ENCODE measurements at places on chromosomes 2 and 18.

DNA sequence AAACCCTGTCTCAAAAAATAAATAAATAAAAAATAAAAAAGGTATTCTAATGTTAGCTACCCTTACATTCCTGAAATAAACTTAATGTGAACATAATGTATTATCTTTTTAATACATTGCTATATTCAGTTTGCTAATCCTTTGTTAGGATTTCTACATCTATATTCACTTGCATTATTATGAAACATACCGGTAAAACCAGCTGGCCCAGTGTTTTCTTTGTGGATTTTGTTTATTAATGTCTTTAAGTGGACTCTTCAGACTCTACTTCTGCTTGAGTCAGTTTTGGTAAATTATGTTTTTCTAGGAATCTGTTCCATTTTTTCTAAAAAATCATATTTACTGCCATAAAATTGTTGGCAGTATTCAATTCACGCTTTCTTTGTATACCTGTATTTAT is 34.5 kb downstream of the PTPN2 start:
- no peak for DNase-seq

DNA sequence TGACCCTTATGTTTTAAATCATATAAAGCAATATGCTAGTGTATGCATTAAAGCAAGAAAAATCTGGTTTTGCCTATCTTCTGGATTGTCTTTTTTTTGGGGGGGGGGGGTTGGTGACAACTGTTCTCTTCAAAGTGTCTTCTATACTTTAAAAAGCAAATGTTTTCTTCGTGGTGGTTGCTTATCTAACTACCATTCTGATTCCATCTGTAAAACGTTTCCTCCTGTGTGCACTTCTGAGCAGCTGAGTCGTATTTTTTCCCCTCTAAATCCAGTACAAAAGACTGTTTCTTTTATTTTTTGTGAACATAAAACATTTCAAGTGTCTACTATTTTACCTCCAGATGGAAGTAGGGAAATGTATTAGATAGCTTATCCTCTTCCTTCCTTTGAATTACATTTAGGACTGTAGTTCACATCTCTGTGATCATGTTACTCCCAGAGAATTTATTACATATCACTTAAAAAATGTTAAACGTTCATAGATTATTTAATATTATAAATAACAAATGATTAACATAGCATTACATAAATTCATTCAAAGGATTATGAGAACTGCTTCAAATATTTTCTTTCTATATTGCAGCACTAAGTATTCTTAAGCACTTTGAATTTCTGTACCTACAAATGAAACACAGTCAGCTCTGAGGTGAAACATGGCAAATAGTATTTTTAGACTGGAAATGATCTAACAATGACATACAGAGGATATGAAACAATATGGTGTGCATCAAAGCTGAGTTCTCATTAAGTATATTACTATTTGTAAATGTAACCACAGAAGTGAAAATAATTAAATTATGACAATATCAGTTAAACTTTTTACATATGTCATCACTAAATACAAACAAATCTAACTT is 56.4 kb downstream of the SCN3A start:
- no peak for DNase-seq

- DNase-seq, result peak; percentile 52
These were observed 66.0 kb downstream of the TTC32 start for GRCh38 chr2:19835781-19836281.

DNA sequence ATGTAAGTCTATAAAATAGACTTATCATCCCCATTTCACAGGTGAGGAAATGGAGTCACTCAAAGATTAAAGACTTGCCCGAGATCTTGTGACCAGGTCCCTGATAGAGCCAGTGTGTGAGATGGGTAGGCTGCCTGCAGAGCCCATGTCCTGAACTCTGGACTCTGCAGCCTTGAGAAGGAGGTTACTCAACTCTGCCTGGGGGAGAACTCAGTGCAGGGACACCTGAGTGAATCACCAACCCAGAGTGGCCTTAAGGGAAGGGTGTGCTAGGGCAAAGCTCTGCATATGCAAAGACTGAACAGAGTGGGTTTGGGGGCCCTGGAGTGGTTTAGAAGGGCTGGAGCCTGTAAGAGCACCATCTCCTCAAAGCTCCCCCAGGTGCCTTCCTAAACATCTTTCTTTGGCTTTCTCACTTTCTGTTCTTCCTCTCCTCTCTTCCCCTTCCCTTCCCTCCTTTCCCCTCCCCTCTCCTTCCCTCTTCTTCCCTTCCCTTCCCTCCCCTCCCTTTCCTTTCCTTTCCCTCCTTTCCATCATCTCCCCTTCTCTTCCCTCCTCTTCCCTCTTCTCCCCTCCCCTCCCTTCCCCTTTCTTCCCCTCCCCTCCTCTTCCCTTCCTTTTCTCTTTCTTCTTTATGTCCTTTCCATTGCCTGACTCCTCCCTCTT is 67.6 kb downstream of the CELF4 start:
- no peak for DNase-seq

DNA sequence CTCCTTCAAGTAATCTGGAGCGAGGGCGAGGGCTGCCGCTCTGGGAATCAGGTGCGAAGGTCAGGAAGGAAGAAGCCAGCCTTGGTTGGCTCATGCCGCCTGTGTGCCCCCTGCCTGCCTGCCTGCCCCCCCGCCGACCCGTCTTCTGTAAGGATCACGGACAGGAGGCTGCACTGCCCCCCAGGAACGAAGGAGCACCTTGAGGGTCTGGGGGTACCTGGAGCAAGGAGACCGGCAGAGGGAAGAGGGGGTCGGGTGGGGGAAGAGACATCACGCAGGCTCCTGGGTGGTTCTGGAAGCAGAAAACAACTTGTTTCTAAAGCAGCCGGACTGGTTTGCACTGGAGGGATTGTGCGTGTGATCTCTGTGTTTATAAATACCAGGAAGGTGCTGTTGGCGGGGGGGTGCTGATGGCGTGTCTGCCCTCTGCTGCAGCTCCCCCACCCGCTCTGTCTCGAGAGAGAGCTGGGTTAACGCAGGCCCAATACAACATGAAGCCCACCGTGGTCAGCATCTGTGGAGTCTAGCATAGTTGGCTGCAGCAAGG is 1.7 kb downstream of the FOSL2 start:
- DNase-seq, result peak; percentile 47

GRCh38 chr2:51667679-51668078 is 635.7 kb upstream of the NRXN1 start:
- no peak for DNase-seq

DNA sequence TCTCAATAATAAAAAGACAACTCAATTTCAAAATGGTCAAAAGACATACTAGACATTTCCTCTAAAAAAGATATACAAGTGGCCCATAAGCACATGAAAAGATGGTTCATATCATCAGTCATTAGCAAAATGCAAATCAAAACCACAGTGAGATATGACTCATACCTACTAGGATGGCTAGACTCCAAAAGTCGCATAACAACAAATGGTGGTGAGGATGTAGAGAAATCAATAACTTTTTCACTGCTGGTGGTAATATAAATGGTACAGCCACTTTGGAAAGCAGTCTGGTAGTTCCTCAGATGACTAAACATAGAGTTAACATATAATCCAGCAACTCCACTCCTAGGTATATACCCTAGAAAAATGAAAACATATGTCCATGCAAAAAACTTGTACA is 242.3 kb upstream of the NOL4 start:
- DNase-seq, result peak; percentile 53

DNA sequence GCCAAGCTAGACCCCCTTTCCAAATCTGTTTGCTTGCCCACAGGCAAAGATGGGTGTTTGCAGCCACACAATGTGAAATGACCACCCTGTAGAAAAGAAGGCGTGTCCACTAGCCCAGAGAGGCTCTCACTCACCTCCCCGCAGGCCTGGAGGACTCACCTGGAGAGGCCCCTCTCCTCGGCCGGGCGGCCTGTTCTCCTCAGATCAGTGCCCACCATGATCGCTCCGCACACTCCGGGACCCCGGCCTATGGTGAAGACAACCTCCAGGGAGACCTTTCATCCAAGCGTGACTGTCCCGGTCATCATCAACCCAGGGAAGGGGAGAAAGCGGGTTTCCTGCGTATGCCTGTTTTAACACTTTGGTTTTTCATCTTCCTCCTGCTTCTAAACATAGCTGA is 328.7 kb upstream of the SALL3 start:
- DNase-seq, result no peak

DNA sequence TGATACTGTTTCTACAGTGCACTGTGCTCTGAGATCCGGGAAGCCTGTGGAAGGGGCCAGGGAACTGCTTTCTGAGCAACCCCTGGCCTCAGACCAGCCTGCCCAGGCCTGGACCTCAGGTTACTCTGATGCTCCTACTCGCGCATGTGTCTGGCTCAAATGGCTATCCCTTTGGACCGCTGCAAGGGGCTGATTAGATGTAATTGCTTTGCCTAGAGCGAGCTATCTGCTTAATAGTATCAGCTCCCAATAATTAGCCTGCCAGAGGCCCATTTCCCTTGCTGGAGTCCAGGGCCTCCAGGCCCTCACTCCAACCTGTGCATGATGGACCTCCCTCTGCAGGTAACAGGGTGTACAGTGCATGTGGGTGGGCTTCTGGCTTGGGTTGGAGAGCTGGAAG is 7.2 kb upstream of the KCNK3 start:
- no peak for DNase-seq

GRCh38 chr2:96537066-96537733 is 648 bp downstream of the ARID5A start:
- DNase-seq, result peak; percentile 30

DNA sequence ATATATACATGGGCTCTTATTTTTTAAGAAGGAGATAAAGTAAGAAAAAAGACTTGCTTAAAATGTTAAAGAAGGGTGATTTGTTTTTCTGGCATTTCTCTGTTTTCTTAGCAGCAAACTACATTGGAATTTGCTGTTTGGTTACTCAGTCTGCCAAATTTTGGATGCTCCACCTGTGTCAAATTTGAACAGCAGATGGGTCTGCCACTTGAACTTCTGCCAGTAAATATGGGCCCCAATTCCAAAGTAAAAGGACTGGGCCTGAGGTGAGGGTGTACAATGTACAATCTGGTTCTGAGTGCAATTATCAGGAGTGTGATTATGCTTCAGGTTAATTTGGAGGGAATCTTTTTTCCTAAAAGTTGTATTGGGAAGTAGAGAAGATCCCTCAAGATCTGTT is 794.5 kb downstream of the DSC3 start:
- no peak for DNase-seq

- DNase-seq, result no peak
These were observed 25.4 kb downstream of the FAM98A start for GRCh38 chr2:33573657-33574056.

DNA sequence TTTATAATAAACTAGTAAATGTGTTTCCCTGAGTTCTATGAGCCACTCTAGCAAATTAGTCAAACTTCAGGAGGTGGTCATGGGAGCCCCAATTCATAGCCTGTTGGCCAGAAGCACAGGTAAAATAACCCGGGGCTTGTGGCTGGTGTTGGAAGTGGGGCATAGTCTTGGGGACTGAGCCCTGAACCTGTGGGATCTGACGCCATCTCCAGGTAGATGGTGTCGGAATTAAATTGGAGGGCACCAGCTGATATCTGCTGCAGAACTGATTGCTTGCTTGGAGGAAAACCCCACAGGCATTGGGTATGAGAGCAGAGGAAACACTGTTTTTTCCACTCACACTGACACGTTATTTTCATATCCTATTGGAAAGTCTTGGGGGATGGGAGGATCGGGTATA is 14.1 kb downstream of the NMS start:
- no peak for DNase-seq

DNA sequence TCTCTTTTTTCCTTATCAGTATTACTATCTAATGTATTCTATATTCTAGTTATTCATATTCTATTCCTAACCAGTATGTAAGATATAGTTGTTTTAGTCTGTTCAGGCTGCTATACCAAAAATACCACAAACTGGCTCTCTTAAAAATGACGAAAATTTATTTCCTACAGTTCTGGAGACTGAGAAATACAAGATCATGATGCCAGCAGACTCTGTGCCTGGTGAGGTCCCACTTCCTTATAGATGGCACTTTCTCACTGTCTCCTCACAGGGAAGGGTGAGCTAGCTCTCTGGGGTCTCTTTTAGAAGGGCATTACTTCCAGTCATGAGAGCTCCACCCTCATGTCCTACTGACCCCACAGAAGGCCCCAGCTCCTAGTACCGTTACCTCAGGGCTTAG is 4.8 kb upstream of the ARHGAP15 start:
- no peak for DNase-seq

DNA sequence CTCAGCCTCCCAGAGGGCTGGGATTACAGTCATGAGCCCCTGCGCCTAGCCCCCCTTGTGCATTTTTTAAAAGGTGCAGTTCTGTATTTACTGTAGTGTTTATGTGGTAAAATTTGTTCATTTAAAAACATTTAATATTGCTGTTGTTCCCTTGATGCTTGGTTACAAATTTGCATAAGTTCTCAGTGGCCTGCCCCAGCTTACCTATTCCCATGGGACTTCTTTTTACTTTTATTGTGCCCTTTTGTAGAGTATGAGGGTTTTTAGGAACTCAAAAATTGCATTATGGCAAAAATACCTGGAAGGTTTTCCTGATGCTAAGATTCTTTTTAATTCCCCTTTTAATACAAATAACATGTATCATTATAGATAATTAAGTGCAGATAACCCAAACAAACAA is 63.0 kb downstream of the DGKD start:
- DNase-seq, result no peak

GRCh38 chr2:57720728-57721627 is 325.6 kb upstream of the VRK2 start:
- peak; percentile 67 for DNase-seq

DNA sequence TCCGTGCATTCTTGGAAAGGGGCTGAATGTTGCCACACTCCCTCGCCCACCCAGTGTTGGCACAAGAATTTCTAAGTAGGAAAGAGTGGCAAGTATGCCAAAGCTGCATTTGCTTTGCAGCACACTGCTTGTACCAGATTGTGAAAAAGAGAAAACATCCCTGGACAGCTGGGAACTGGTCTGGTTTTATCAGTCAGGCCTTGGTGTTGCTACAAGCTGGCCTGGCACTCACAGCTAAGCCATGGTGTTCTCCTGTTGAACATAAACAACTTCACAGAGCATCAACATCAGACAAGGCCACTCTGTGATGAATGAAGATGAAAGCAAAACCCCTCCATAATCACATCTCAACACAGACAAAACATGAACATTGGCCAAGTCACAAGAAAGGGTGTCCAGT is 4.2 kb upstream of the TRABD2A start:
- DNase-seq, result no peak

GRCh38 chr18:79577451-79578395 is 101.9 kb upstream of the CTDP1 start:
- no peak for DNase-seq

DNA sequence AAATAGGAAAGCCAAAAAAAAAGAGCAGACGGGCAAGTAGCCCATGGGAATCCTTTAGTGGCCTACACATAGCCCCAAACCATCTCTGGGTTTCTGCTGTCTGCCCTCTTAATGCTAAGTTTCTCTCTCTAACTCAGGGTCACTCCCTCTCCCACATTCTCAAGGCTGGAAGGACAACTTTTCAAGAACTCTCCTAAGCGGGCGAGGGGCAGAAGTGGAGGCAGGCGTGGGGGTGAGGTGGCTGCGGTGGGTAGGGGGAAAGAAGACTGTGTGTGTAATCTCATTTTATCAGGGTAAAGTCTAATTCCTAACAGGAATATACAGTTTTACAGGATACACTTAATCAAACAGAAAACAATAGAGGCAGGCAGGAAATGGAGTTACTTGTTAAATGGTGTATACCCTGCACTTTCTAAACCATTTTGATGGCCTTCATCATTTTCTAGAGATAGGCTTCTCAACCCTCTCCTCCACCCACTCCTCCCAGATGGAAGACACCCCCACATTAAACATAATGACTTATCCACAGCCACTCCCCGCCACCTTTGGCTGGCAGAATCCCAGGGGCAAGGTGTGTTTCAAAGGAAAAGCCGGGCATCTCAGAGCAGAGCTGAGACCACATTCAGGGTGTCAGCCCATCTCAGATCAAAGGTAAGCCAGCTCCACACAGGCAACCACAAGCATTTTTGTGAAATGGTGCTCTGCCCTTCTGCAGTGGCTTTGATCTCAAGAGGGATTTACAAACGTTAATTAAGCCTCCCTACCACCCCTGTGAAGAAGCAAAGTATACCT is 6.8 kb downstream of the SMAD7 start:
- no peak for DNase-seq
